T-helper 2 cell (primary cell): ENCODE measurements at places on chromosomes 1 and 21.

DNA sequence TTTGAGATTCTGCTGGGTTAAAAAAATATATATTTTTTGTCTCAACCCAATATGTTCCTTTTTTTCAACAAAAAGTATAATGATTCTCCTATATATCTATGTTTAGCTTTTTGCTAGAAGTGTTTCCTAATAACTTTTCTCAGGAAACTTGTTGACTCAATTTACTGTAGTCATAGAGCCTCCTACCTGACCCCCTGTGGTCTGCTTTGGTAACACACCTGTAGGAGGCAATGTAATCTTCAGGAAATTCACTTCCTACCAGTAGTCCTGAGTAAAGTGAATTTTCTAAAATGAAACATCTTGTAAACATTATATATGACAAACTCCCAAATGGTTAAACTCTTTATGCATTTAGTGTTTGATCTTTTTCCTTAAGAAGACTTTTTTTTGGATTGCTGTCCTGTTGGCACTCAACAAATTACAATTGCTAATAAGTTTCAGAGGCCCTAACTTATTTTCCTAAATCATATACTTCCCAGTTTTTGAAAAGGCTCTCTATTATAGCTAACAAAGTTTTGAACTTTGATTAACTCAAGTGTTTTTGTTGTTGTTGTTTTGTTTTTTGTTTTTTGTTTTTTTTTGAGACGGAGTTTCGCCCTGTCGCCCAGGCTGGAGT, 118.3 kb downstream of the OLFML2B start:
- DNase-seq = peak; percentile 33

DNA sequence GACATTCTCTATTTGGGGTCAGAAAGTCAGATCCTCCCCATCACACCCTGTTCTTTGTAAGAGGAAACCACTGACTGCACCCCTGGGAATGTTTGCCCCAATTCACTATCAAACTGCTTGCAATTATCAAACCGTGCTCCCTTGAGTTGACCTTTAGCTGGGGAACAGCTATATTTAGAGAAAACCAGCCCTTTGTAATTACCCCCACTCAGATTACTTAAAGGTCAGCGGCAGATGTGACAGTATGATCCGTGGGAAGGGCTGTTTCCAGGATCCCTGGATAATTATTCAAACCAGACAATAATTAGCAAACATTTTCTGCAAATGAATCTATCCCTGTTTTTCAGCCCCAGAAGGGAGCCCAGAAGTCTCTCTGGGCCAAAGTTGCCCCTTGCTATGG, 242.7 kb downstream of the RRAGC start:
- no peak for DNase-seq

- DNase-seq = no peak
Observed at GRCh38 chr1:98702976-98703375, 41.5 kb downstream of the SNX7 start.

DNA sequence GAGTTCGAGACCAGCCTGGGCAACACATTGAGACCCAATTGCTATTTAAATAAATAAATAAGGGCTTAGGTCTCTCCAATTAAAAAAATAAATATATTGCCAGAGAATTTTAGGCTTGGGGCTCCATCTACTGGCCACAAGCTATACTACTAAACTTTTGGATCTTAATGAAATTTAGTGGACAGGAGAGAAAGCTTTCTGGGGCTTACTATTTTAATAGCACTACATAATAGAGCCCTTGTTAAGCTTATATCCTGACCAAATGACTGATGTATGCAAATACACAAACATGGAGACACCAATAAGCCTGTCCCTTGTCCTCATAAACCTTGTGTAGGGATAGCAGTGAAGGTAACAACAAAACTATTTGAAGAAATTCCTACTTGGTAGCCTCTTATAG, 18.4 kb downstream of the CCT3 start:
- DNase-seq = peak; percentile 24

- no peak for DNase-seq
Observed at GRCh38 chr1:107496002-107496401, 355.2 kb downstream of the NTNG1 start.

- no peak for DNase-seq
Observed at GRCh38 chr1:200082329-200082728, 54.8 kb downstream of the NR5A2 start.

- peak; percentile 49 for DNase-seq
Observed at GRCh38 chr1:243254233-243254926, 701 bp downstream of the CEP170 start.

GRCh38 chr1:219417610-219418009, 195.3 kb downstream of the ZC3H11B start:
- DNase-seq = no peak
